ENCODE measurements at places on chromosomes 7 and 10. TPM values are rescaled to one million over a fixed set of nuclear protein-coding genes. Genes with fewer than 3 reads are reported as not detected.

DNA sequence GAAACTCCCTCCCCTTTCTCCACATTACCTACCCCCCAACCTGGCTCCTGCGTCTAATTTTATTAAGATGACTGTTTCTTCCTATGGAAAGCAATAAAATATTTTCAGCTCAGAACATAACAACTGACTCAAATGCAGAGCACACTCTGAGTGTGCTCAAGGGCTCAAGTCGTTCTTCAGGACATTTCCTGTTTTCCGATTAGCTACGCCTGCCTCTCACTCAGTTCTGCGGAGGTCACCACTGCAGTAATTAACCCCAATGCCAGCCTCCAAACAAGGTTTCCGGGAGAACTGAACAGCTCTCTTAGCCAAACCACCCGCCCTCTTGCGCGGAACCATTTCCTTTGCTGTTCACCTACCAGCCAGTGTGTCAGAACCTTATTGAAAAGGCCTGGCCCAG is 19.3 kb downstream of the MYOF start:
- no peaks in the 10 kb centered on the region for H3K36me3 ChIP-seq
- H3K4me3 ChIP-seq = no peak overlapping the region
- DNase-seq = no peak
- no peaks in the 10 kb centered on the region for H3K27me3 ChIP-seq
- H3K4me1 ChIP-seq = no peaks in the 10 kb centered on the region
- H3K27ac ChIP-seq = no peak overlapping the region

GRCh38 chr7:77942431-77942830 is 143.9 kb downstream of the PHTF2 start:
- H3K36me3 ChIP-seq = no peaks in the 10 kb centered on the region
- H3K4me3 ChIP-seq = no peak overlapping the region
- H3K27me3 ChIP-seq = no peaks in the 10 kb centered on the region
- H3K27ac ChIP-seq = no peak overlapping the region
- no peaks in the 10 kb centered on the region for H3K4me1 ChIP-seq

GRCh38 chr10:30751678-30752331 is 122.3 kb upstream of the LYZL2 start:
- no peak overlapping the region for H3K4me3 ChIP-seq
- no peak overlapping the region for H3K27ac ChIP-seq
- H3K27me3 ChIP-seq = no peaks in the 10 kb centered on the region
- H3K4me1 ChIP-seq = no peaks in the 10 kb centered on the region
- no peak for DNase-seq

- H3K4me3 ChIP-seq = no peak overlapping the region
- H3K27me3 ChIP-seq = no peaks in the 10 kb centered on the region
- no peaks in the 10 kb centered on the region for H3K4me1 ChIP-seq
These were observed 270.5 kb downstream of the CREB5 start for GRCh38 chr7:28682801-28683200.

GRCh38 chr10:21899736-21900135 is 103.8 kb downstream of the DNAJC1 start:
- no peaks in the 10 kb centered on the region for H3K27me3 ChIP-seq
- no peak overlapping the region for H3K27ac ChIP-seq
- no peaks in the 10 kb centered on the region for H3K36me3 ChIP-seq
- no peak overlapping the region for H3K4me3 ChIP-seq
- H3K4me1 ChIP-seq = no peaks in the 10 kb centered on the region
- DNase-seq = no peak

DNA sequence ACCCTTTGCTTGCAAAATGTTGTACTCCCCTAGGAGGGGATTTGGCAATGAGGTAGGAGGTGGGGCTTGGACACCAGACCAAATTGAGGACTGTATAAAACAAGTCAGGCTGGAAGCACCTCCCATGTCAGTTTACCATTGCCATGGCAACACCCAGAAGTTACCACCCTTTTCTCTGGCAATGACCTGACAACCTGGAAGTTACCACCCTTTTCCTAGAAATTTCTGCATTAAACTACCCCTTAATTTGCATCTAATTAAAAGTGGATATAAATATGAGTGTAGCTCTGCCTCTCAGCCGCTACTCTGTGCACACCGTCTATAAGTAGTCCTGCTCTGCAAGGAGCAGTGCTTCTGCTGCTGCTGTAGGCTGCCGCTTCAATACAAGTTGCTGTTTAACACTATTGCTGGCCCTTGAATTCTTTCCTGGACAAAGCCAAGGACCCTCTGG is 7.8 kb upstream of the BLNK start:
- H3K4me1 ChIP-seq = no peaks in the 10 kb centered on the region
- no peak overlapping the region for H3K4me3 ChIP-seq
- no peak for DNase-seq
- no peaks in the 10 kb centered on the region for H3K36me3 ChIP-seq
- H3K27ac ChIP-seq = no peak overlapping the region

DNA sequence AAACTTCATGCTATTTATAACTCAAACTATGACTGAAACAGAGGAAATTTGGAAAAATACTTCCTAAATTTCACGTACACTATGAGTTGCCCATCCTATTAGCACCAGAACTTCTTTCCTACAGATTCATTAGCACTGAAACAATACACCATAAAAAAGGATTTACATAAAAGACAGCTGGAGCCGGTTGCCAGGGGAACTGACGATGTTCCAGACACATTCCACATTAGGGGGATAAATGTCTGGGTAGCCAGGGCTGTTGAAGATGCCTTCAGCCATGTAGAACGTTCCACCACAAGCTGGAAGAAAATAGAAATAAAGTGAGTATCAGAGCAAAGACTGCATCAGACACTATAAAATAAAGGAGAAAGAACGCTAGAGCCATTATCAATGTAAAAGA is 129.8 kb upstream of the RSU1 start:
- no peaks in the 10 kb centered on the region for H3K4me1 ChIP-seq
- no peak for DNase-seq
- H3K36me3 ChIP-seq = peaks cover 6% of the 10 kb centered on the region
- no peaks in the 10 kb centered on the region for H3K27me3 ChIP-seq
- H3K27ac ChIP-seq = no peak overlapping the region

- DNase-seq = no peak
- no peaks in the 10 kb centered on the region for H3K36me3 ChIP-seq
- no peaks in the 10 kb centered on the region for H3K27me3 ChIP-seq
- H3K4me3 ChIP-seq = no peak overlapping the region
- no peak overlapping the region for H3K27ac ChIP-seq
These were observed 28.2 kb downstream of the AP5Z1 start for GRCh38 chr7:4803397-4804241.

DNA sequence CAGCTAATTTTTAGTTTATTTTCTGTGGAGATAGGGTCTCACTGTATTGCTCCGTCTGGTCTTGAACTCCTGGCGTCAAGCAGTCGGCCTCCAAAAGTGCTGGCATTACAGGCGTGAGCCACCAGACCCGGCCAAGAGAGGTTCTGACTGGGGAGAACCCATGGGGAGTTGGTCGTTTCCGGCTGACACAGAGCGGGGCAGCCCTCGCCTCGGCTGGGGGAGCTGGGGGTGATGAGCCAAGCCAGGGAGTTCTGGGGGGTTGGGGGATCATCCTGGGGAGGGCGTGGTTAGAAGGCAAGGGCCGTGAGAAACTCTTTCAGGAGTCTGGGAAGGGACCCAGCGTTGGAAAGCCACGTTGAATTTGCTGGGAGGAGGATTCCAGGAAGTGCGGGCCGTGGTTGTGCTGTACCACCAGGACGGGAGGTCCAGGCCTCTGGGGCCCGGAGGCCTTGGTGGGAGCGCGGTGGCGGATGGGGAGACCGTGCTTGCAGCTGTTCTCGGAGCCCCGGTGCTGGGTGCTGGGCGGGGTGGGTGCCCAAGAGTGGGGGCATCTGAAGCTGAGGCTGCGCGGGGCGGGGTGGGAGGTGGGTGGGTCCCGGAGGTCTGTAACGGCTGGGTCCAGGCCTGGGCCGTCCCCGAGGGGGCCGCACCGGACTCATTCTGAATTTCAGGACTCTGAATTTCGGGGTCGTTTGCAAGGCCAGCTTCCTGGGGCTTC is 8.4 kb upstream of the ZNF853 start:
- H3K27me3 ChIP-seq = no peaks in the 10 kb centered on the region
- no peaks in the 10 kb centered on the region for H3K4me1 ChIP-seq
- DNase-seq = no peak

- no peaks in the 10 kb centered on the region for H3K27me3 ChIP-seq
- H3K36me3 ChIP-seq = no peaks in the 10 kb centered on the region
- no peak overlapping the region for H3K27ac ChIP-seq
- H3K4me3 ChIP-seq = no peak overlapping the region
These were observed 29.5 kb downstream of the PLXDC2 start for GRCh38 chr10:19845503-19846368.

DNA sequence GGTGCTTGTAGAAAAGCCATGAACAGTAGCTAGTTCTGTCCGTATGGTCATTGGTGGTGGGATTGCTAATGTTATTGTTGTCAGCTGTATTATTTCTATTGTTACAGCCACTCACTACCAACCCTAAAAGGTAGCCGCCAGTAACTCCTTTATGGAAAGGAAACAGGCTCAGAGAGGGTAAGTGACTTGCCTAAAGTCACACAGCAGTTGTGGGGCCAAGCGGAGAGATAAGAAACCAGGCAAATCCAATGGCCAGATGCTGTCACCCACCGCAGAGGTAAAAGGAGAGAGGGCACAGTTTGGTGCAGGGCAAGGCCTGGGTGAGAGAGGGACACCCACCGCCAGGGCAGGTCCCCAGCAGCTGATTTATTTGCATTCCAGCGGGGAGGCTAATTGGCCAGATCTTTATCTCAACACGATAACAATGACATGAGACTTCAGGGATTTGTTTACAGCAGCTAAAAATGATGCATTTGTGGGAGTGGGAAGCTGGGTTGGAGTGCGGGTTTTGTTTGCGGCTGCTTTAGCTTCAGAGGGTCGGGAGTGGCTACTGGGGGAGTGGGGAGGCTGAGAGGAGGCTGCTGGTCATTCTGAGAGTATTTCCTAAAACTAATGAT is 8.6 kb upstream of the NKX2-3 start:
- no peak overlapping the region for H3K4me3 ChIP-seq
- H3K27ac ChIP-seq = no peak overlapping the region
- DNase-seq = no peak
- H3K36me3 ChIP-seq = no peaks in the 10 kb centered on the region

The ERVW-1 gene
- not detected for total RNA-seq

DNA sequence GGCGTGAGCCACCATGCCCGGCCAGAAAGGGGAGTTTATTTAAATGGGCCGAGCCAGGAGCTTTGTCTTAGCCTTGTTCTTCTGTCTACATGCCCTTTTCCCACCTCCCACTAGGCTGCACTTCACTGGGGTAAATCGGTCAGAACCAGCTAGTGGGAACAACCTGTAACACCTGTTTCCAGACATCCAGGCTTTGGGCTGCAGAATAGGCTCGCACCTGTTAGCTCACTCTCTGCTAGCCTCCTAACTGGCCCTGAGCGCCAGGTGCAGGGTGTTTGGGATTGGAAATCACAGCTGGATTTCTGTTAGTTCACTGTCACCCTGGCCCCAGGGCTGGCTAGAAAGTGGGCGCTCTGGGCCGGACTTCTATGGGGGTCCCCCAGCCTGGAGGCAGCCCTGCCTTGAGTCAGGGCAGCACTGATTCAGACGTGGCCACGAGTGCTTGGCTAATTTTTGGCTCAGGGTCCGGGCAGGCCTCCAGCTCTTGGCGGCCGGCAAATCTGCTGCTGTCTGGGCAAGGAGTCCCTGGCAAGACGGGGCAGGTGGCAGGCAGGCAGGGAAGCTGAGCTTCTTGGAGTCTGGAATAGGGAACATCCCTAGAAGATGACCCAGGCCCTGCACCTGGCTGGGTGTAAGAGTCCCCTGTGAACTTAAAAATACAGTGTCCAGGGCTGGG is 48.6 kb downstream of the GTF2IRD1 start:
- no peak for DNase-seq
- H3K4me3 ChIP-seq = no peak overlapping the region
- H3K27ac ChIP-seq = no peak overlapping the region
- H3K27me3 ChIP-seq = no peaks in the 10 kb centered on the region

DNA sequence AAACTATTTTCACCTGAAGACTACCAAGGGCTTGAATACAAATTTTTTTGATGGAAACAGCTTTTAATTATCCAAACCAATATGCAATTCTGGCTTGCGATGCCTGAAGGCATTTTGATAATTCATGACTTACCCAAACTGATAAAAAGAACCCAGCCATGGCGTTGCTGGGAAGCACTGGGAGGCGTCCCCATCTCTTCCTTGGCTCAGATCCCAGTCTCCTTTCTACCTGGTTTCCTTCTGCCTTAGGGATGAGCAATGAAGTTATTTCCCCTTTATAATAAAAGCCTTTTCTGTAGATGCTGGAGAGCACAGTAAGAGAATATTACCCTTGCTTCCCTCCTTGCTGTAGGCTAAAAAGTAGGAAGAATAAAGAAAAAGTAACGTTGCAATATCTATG is 129.1 kb upstream of the ANK3 start:
- no peaks in the 10 kb centered on the region for H3K4me1 ChIP-seq
- no peak for DNase-seq
- H3K36me3 ChIP-seq = no peaks in the 10 kb centered on the region
- no peak overlapping the region for H3K4me3 ChIP-seq
- H3K27ac ChIP-seq = no peak overlapping the region

- peaks cover 63% of the 10 kb centered on the region for H3K36me3 ChIP-seq
- no peaks in the 10 kb centered on the region for H3K27me3 ChIP-seq
- H3K27ac ChIP-seq = no peak overlapping the region
- no peak for DNase-seq
- H3K4me3 ChIP-seq = no peak overlapping the region
- H3K4me1 ChIP-seq = peaks cover 6% of the 10 kb centered on the region
These were observed 47.5 kb upstream of the ANTXRL start for GRCh38 chr10:46239247-46239646.

The VAX1 gene
- not detected for total RNA-seq

Measured in naive thymus-derived CD4-positive, alpha-beta T cell (primary cell).